T47D (cell line): ENCODE measurements at places on chromosomes 13 and 19.

DNA sequence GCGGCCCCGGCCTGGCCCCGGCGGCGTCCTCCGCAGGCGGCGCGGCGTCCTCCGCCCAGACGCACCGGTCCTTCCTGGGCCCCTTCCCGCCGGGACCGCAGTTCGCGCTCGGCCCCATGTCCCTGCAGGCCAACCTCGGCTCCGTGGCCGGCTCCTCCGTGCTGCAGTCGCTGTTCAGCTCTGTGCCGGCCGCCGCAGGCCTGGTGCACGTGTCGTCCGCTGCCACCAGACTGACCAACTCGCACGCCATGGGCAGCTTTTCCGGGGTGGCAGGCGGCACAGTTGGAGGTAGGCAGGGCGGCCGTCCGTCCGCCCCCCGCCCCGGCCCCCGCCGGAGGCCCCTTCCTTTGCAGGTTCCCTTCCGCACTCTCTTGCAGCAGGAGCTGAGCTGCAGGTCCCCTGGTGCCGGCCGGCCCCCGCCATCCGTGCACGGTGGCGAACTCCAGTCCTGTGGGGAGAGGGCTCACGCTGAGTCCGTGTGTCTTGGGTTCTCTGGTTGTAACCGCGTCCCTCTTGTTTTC, 9.2 kb downstream of the PLEKHJ1 start:
- no peak for DNase-seq

- no peak for DNase-seq
Observed at GRCh38 chr13:31588316-31588715, 151.0 kb upstream of the RXFP2 start.

- no peak for DNase-seq
Observed at GRCh38 chr13:68066879-68067513, 836.9 kb upstream of the PCDH9 start.

GRCh38 chr13:107574517-107575210, 640.7 kb downstream of the LIG4 start:
- no peak for DNase-seq

- DNase-seq: no peak
Observed at GRCh38 chr13:91085127-91085526, 262.4 kb upstream of the MIR17HG start.

DNA sequence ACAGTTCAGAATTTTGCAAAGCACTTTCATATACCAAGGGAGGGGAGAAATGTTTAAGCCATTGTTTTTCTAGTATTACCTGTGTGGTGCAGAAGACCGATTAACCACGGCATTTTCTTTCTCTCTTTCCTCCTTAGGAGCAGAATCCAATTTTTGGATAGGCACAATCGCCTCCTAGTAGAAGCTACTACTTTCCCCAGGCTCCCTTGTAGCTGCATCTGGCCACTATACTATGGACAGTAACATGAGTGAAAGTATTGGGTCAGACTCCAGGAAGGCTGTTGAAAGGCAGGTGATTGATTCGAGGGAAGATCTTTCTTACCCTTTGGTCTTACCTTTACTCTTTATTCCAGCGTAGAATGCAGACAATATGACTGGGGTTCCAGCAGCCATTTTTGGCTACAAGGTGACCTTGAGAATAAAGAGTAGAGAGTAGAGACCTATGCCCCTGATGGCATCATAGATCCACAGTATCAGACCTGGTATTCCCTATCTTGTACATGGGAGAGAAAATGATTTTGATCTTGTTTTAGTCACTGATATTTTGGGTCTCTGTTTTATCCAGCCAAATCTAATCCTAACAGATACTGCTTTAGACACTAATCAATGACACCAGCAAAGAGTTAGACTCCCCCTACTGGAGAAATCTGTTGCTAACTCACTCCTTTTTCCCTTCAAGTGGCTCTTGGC, 77.0 kb downstream of the LRRC63 start:
- peak; percentile 55 for DNase-seq

- no peak for DNase-seq
Observed at GRCh38 chr13:82934000-82934399, 948.3 kb downstream of the SLITRK1 start.

DNA sequence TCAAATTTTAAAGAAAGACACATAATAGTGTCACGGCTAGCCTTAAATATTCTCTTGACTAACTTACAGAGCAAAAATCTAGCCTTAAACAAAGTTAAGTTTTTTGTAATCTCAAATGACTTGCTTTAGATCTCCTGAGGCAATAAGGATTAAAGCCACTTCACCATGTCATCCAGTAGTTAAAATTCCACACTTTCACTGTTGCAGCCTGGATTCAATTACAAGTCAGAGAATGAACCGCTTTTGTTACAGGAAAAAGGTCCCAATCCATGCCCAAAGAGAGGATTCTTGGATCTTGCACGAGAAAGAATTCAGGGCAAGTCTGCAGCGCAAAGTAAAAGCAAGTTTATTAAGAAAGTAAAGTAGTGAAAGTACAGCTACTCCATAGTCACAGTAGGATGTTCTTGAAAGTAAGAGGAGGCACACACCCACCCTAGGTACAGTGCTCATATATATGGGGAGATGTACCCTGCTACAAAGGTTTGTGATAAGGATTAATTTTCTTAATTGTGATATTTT, 34.6 kb upstream of the CD177 start:
- DNase-seq: no peak

- no peak for DNase-seq
Observed at GRCh38 chr13:98507282-98507797, 69.6 kb downstream of the STK24 start.

GRCh38 chr19:55161571-55162322, 4.2 kb upstream of the TNNI3 start:
- no peak for DNase-seq

DNA sequence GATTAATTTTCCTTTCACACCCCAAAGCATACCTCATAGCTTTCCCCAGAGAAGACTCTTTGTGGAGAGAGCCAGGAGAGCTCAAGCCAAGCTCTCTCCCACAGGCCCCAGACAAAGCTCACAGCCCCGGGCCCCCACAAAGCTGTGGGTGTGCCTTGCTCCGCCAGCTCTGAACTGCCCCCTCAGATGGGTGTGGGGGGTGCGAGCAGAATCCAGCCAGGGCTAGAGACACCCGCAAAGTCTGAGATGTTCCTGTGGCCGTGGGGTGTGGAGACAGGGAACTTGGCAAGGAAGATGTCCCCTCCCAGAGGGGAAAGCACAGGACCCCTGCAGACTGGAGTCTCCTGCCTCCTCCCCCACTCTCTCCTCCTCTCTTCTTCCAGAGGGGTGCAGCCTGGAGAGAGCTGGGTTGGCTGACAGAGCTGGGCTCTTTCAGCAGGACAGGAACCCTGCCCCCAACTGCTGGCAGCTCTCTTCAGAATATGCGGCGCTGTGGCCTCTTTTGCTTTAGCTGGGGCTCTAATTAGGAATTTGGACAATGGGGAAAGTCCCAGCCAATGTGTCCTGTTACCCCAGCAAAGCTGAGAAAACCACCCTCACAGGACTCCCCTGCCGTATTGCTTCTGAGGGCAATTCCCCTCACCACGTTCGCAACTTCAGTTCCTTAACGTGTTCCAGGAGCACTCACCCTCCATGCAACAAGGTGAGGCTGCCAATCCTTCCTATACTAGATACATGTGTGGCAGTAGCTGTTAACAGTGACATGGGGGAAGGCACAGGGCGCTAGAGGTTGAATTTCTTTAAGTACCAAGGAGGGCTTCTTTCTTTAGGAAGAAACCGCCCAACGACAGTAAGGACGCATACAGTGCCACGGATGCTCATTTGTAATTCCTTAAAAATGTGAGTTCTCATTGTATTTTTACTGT, 170.0 kb downstream of the COL4A1 start:
- no peak for DNase-seq

DNA sequence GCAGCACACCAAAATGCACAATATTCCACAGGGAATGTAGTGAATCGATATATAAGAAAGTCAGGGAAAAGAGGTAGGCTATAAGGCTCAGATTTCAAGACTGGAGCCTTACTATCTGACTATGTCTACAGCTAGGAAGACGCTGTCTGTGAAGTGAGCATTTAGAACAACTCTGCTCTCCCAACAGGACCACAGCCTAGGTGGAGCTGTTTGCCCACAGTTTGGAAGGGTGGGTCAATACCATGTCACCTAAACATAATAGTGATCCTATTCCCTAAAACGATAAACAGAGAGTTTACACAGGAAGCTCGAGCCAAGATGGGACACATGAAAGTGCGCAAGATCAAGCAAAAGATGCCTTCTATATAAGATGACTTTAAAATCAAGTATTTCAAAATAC, 2486.0 kb upstream of the PCDH20 start:
- no peak for DNase-seq

DNA sequence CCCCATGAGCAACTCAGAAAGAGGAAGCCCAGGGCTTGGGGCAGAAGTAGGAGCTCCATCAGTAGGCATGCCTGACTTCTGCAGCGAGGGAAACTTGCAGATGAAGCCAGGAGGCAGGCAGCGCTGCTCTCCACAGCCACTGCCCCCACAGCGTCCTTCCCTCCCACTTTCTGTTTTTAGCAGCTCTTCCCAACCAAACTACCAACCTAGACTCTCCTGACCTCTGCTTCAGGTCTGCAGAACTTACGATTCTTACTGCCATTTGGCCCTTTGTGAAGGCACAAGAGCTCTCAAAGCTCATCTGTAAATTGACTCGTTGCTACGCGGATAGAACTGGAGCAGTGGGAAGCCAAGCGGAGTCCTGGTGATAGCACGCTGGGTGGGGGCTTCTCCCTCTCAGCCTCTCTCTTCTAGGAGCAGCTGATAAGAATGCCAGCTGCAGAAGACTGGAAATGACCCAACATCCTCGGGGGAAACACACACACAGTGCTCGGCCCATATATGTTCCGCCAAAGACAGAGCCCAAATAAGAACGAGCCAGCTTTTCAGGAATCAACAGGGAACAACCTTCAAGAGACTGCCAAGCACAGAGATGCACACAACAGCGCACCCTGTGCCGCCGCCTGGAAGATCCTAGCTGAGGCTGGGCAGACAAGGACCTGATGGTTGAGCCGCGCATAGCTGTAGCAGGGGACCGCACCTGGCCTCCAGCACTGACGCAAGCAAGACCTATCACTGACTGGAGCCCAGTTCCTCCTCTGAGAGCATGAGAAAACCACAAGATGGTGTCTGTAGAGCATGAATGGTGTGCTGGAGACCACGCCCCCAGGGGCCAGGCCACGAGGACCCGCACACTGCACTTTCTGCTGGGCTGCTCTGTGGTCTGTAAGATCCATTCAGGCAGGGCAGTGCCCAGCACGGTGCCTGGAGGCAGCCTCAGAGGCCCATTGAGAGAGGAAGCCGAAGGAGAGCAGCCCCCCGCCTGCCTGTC, 15.9 kb upstream of the SLC35E1 start:
- no peak for DNase-seq

GRCh38 chr19:19134687-19135158, 3.6 kb downstream of the TMEM161A start:
- no peak for DNase-seq

DNA sequence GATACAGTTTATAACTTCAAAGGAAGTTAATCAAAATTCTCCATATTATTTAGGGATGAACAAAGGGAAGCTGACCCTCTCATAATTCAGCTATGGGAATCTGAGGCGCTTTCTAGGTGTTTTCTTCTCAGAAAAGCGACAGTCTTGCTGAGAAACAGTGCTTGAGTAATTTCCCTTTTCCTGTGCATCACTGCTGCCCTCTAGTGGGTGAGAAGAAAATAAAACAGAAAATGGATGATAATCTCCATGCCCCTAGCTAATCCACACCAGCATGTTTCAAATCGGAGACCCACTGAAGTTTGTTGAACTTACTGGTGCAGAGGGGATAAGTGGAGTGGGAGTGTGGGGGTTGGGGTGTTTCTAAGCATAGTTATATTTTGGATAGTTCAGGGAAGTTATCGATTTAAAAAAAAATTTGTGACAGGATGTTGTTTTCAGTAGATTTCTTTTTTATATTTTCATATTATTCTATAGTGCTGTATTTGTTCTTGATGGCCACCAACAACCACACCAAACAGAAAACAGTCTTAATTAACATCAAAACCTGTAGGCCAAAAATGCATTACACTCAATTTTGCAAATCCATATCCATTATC, 21.4 kb downstream of the LCP1 start:
- DNase-seq: peak; percentile 51

- DNase-seq: no peak
Observed at GRCh38 chr13:79481685-79482052, 714 bp downstream of the NDFIP2 start.

DNA sequence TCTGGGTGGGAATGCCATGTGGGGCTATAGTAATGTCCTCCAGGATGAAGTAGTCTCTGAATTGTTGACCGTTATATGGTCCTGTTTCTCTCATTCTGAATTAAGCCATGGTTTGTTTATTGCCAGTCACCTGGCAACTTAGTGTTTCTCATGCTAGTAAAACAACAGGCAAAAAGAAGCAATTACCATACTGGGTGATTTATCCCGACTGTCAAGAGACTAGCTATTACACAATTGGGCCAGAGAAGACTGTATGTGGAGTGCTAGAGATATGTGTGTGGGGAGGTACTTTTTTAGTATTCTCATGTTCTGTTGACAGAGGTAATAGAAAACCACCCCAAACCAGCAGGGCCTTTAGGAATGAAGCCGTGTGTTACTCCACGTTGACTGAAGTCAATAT, 258.2 kb downstream of the TDRD3 start:
- DNase-seq: no peak

- no peak for DNase-seq
Observed at GRCh38 chr19:16585808-16586476, 13.7 kb upstream of the SLC35E1 start.

GRCh38 chr19:40378509-40378908, 11.5 kb downstream of the HIPK4 start:
- no peak for DNase-seq

DNA sequence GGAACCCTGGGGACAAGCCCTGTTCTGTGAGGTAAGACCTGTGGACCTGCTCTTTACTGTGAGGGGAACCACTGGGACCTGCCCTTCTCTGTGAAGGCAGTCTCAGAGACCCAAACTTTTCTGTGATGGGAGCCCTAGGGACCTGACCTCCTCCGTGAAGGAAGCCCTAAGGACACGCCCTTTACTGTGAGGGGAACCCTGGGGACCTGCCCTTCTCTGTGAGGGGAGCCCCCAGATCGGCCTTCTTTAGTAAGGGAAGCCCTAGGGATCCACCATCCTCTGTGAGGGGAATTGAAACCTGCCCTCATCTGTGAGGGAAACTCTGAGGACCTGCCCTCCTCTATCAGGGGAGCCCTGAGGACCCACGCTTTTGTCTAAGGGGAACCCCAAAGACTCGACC, 343.5 kb downstream of the UQCRFS1 start:
- no peak for DNase-seq

- no peak for DNase-seq
Observed at GRCh38 chr13:50732712-50733111, 110.8 kb downstream of the DLEU7 start.

DNA sequence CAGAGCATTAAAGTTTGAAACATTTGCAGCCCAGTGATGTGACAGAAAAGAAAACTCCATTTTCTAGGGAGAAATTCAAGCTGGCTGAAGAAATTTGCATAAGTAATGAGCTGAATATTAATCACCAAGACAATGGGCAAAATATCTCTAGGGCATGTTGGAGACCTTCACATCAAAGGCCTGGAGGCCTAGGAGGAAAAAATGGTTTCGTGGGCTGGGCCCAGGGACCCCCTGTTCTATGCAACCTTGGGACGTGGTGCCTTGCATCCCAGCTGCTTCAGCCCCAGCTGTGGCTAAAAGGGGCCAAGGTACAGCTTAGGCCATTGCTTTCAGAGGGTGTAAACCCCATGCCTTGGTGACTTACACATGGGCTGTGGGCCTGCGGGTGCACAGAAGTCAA, 5.7 kb upstream of the CLEC4M start:
- no peak for DNase-seq

- no peak for DNase-seq
Observed at GRCh38 chr19:30401956-30402355, 29.8 kb downstream of the ZNF536 start.
